Karpas-422 (cell line): ENCODE measurements at places on chromosomes 12 and 14. TPM values are rescaled to one million over a fixed set of nuclear protein-coding genes. Genes with fewer than 3 reads are reported as not detected.

The SERPINA3 gene
- total RNA-seq, result not detected in 2 replicates

The METAP2 gene
- 304 and 383 TPM in 2 replicates for total RNA-seq

GRCh38 chr14:99077844-99078236, 194.2 kb downstream of the BCL11B start:
- DNase-seq, result no peak
- no peaks in the 10 kb centered on the region; the same call in 1 of the 2 replicates for H3K27me3 ChIP-seq
- no peaks in the 10 kb centered on the region for H3K36me3 ChIP-seq
- no peak overlapping the region for H3K27ac ChIP-seq
- H3K4me3 ChIP-seq, result no peak overlapping the region

DNA sequence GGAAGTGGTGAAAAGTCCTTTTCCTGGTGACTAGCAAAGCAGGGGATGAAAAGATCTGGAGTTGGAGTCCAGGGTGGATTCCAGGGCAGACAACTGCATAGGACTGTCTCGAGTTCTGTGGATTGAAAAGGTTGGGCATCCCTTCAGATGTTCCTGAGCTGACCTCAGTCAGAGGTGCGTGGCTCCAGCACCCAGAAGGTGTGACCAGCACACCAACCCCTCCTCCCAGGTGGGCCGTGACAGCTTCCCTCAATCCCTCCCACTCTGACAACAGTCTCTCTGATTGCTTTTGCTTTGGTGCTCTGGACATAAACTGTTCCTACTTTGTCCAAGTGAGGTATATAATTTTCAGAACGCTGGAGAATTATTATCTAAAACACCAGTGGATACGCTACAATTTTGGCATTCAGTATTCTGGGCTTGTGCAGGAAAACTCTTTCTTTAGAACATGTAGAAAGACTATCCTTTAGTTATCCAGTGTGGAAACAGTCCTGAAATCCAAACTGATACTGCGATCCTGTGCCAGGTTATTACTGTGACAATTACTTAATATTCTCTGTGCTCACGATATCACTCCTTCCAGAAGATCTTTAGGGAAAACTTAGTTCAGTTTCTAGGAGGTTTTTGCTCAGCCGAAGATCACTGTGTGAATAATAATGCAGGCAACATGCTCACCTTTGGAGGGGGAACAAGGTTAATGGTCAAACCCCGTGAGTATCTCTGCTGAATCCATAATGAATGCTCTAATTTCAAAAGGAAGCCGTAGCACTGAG, 87.9 kb downstream of the DAD1 start:
- no peaks in the 10 kb centered on the region; the same call in 1 of the 2 replicates for H3K27me3 ChIP-seq
- H3K36me3 ChIP-seq, result no peaks in the 10 kb centered on the region
- peaks cover 8% of the 10 kb centered on the region; the same call in 1 of the 2 replicates for H3K4me1 ChIP-seq
- no peak for DNase-seq
- no peak overlapping the region for H3K4me3 ChIP-seq
- no peak overlapping the region for H3K27ac ChIP-seq

GRCh38 chr12:111443586-111443985, 37.9 kb downstream of the SH2B3 start:
- no peak for DNase-seq
- no peak overlapping the region for H3K4me3 ChIP-seq
- H3K27ac ChIP-seq, result no peak overlapping the region
- peaks cover 12% of the 10 kb centered on the region for H3K36me3 ChIP-seq

DNA sequence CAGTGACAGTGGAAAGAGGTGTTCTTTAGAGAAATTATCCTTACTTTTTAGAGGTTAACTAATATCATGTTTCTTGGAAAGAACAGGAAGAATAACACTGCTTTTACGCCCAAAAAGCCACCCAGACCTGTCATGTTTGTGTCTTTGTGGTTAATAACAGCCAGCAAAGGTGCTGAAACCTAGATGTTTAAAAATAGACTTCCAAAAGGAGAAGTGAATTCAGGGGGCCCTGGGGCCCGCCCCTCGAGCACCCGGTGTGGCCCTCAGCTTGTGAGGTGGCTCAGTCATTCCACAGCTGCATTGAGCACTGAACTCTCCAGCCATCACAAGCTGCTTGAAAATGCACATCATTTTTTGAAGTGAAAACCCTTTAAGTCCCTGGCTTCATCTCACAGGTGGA, 20.8 kb upstream of the AMN start:
- H3K4me1 ChIP-seq, result peaks cover 67% of the 10 kb centered on the region
- DNase-seq, result peak; percentile 97
- H3K4me3 ChIP-seq, result peak overlapping the region; percentile 53
- H3K27me3 ChIP-seq, result no peaks in the 10 kb centered on the region

DNA sequence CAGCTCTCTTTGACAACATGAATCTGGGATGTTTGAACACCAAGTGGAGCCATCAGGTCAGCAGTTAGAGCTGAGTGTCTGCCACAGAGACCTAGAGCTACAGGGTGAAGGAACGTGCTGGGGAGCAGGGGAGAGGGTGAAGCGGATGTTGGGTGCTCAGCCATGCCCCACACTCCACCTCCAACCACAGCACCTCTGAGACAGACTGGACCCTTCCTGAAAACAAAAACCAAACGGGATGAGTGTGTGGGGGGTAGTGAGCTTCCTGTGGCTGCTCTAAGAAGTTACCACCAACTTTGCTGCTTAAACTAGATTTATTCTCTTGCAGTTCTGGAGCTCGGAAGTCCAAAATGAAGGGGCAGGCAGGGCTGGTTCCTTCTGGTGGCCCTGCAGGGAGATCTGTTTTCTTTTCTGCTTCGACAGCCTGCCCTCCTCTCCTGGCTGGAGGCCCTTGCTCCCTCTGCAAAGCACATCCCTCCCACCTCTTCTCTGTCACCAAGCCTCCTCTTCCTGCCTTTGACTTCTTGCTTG, 5.6 kb upstream of the GOLGA3 start:
- no peak overlapping the region for H3K27ac ChIP-seq
- DNase-seq, result no peak
- peaks cover 1% of the 10 kb centered on the region for H3K4me1 ChIP-seq
- no peak overlapping the region for H3K4me3 ChIP-seq
- no peaks in the 10 kb centered on the region for H3K27me3 ChIP-seq
- peaks cover 4% of the 10 kb centered on the region; the same call in 1 of the 2 replicates for H3K36me3 ChIP-seq

DNA sequence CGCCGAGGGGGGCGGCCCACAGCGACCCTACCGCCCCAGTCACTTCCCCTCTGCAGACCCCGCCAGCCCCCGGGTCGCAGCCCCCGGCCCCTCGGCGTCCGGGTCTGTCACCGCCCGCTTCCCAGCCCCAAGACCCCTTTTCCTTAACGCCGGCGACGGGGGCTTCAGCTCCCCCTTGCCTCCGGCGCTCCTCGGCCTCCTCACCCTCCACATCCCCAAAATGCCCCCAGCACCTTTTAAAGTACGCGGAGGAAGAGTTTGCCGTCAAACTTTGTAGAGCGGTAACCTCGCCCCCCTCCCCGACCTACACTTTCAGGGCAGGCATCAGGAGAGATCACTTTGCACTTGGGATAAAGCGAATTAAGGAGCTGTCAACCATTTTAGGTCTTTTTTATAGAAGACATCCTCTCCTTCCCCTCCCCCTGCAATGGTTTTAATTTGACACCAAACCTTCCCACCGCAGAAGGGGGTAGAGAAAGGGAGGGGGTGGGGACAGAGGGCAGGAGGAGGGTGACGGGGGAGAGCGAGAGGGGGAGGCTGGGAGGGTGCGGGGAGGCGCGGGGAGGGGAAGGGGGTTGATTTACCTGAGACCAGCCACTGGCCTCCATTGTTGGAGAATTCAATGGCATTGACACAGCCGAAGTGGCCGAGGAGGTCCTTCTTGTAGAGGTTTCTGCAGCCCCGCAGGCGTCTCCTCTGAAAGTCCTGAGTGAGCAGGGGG, 578 bp downstream of the DCAF5 start:
- H3K36me3 ChIP-seq, result peaks cover 23% of the 10 kb centered on the region; the same call in 1 of the 2 replicates
- H3K4me1 ChIP-seq, result peaks cover 45% of the 10 kb centered on the region
- no peaks in the 10 kb centered on the region for H3K27me3 ChIP-seq
- peak overlapping the region; percentile 92 for H3K4me3 ChIP-seq

GRCh38 chr14:75831952-75832351, 149.8 kb downstream of the TGFB3 start:
- no peak for DNase-seq
- H3K4me3 ChIP-seq, result no peak overlapping the region
- no peaks in the 10 kb centered on the region for H3K4me1 ChIP-seq
- H3K27me3 ChIP-seq, result no peaks in the 10 kb centered on the region
- H3K27ac ChIP-seq, result no peak overlapping the region

DNA sequence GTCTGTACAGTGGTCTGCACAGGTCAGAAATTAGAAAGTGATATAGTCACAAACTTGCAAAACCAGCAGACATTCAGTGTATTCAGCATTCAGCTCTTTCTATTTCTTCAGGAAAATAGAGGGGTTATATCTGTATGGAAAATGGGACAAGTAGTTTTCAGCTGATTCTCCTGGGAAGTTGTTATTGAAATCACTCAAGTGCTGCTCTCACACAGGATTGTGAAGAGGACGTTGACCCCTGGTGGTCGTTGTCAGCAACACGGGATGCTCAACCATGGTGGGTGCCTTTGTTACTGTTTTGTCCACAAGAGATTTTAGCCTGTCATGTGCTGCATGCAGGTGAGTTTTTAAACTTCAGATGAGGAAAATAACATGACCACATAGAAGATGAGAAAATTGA, 981.8 kb downstream of the TMEM121 start:
- H3K27ac ChIP-seq, result no peak overlapping the region
- peaks cover 8% of the 10 kb centered on the region for H3K4me1 ChIP-seq
- H3K27me3 ChIP-seq, result 0 out of 2 replicates have a peak, but pooled peaks cover 2% of the 10 kb centered on the region
- H3K4me3 ChIP-seq, result no peak overlapping the region
